ENCODE measurements at places on chromosomes 2 and 18.
A peak's percentile ranks its signal among the peaks of the same experiment; 100 is the strongest.

DNA sequence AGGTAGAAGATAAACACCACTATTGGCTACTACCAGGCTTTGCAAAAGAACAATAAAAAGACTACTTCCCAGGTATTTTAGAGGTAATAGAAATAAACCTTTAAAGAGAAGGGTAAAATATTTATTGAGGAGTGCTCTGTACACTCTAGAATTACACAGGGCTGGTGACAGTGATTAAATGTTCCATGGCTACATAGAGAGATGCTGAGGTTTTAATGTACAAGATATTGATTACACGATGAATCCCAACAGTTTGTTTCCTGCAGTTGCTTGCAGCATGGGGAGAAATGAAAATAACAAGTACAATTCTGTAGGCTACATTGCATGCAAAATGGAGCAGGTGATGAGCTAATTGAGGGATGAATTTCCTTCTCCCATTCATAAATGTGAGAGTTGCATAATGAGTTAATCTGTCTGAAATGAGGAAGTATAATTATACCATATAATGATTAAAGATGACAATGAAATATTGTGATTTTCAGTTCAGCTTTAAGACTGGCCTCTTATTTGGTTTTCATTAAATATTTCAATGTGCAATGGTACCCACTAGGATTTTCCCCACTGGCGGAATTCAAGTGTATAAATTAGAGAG lies 266.1 kb downstream of the SOCS6 start:
- peak; percentile 19 for DNase-seq

DNA sequence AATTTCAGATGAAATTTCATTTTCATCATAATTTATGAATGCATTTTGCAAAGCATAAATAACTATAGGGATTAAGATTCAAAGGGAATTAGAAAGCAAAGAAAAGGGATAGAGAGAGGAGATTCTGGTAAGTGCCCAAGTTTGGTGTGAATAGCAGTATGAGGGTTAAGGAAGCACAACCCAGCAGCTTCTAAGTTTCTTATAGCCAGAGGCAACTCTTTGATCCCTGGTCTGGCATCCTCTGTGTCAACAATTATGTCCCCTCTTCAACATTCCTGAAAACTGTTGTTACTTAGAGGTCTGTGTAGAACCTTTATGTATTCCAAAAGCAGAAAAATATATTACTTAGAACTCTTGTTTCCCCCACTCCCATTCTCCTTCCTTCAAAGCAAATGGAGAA lies 171.6 kb upstream of the SATB2 start:
- no peak for DNase-seq

DNA sequence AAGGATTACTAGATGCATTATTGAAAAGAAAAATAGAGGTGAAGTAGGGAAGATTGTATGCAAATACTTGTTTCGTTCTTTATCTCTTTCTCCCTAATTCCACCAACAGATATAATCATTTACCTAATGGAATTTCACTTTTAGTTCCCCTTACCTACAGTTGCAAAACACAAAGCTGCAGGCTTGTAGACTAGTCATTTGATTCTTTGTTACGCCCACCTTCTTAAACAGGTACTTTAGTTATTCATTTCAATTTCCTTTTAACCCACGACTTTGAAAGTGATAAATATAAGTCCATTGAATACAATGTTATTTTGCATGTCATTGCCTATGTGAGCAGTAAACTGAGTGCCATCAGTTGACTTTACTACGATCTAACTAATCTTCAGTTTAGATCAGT lies 3.9 kb upstream of the HRH4 start:
- DNase-seq = no peak

DNA sequence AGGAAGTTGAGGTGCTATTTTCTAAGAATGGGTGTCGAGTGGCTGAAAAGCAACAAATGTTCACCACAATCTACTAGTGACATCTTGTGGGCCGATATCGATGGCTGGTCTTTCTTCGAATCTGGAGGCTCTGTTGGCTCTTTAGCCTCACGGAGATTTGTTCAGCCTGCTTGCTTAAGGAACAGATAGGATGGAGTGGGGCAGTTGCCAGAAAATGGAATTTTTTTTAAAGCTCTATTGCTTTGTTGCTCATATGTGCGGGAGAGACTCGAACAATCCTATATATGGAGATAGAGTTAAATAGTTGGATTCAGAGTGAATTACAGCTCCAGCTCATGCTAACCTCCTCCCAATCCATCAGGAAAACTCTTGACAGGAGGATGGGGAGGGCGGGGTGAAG lies 70.9 kb upstream of the LYPD6B start:
- no peak for DNase-seq

- DNase-seq = no peak
Observed at GRCh38 chr18:6751222-6751621, 21.7 kb downstream of the ARHGAP28 start.

DNA sequence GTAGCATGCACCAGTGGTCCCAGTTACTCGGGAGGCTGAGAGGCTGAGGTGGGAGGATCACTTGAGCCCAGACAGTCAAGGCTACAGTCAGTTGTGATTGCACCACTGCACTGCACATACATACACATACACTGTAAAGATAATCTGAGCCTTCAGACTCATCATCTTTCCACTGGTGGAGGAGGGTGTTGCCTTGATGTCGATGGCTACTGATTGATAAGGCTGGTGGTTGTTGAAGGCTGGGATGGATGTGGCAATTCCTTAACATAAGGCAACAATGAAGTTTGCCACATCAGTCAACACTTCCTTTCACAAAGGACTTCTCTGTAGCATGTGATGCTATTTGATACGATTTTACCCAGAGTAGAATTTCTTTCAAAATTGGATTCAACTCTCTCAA lies 118.8 kb downstream of the IKZF2 start:
- DNase-seq = no peak
